Activated CD4-positive, alpha-beta T cell treated with anti-CD3 and anti-CD28 coated beads, Interleukin-2, amount 50 U/mL, for 1 hour (primary cell): ENCODE measurements at places on chromosomes 6 and 20.

GRCh38 chr6:72218125-72218524, 331.8 kb downstream of the RIMS1 start:
- DNase-seq: no peak

DNA sequence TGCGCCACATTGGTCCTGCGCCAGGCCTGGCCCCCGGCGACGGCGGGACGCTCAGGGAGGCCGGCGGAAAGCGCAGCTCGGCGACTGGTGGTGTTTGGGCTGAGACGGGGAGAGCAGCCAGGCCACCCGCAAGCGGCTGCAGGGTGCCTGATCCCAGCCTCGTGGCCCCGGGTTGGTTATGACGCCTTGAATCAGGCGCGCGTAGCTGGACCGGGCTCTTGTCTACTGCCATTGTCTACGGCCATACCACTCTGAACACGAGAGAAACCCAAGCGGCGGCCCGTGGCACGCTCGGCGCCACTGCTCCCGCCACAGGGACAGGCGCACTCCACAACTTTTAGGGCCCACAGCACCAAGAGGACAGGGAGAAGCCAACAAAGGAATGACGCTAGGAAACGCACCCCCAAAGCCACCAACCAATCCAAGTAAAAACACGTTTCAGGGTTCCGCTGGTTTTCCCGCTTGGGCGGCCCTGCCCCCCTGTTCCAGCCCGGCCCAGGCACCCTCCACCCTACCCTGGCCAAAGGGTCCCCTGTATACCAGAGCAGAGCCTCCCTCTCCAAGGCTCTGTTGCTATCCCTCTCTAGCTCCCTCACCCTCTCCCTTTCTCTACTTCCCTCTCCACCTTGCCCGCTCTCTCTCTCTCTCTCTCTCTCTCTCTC, 1849.3 kb upstream of the DEFB115 start:
- DNase-seq: no peak

DNA sequence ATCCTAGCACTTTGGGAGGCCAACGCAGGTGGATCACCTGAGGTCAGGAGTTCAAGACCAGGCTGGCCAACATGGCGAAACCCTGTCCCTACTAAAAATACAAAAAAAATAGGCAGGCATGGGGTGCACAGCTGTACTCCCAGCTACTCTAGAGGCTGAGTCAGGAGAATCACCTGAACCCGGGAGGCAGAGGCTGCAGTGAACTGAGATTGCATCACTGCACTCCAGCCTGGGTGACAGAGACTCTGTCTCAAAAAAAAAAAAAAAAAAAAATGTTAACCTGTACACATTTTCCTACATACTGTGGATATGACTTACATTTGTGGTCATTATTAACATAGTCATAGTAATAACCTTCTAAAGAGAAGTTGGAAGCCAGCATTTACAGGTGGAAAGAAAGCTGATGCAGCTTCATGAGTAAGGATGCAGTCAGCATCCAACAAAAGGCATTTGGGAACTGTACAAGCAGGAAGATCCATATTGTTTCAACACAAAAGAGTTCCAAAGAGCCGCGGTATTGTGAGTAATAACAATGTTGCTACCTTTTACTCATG, 186.2 kb downstream of the GPX5 start:
- DNase-seq: no peak

DNA sequence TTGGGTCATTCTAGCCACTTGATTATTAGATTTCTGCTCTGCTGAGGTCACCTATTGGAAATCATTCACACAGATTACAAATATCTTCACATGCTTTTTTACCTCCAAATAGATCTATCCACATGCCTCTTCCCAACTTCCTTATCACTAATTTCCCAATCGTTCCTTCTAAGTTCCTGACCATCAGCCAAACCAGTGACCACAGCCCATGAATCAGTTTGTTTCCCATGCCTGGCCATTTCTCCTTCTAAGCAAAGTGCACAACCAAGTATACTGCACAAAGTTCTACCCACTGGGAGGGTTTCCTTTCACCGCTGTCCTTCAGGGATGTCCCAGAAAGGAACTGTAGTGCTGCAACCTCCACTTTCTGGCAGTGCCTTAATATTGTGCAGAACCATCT, 140.5 kb upstream of the SYNDIG1 start:
- DNase-seq: no peak

GRCh38 chr6:153096031-153096430, 35.1 kb downstream of the RGS17 start:
- DNase-seq: no peak

- no peak for DNase-seq
These were observed 23.2 kb upstream of the AKIRIN2 start for GRCh38 chr6:87724983-87725811.

- no peak for DNase-seq
These were observed 47.3 kb downstream of the SASH1 start for GRCh38 chr6:148389917-148390316.

DNA sequence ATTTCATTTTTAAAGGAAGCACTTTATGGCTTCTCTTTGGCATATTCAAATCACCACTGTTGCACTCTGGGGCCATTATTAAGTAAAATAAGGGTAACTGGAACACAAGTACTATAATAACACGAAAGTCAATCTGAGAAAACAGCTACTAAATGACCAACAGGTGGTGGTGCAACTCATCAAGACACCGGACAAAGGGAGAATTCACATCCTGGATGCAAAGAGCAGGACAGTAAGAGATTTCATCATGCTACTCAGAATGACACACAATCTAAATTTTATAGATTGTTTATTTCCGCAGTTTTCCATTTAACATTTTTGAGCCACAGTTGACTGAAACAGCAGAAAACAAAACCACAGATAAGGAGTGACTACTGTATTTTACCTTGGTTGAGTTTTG, 27.6 kb upstream of the LY86 start:
- DNase-seq: no peak

DNA sequence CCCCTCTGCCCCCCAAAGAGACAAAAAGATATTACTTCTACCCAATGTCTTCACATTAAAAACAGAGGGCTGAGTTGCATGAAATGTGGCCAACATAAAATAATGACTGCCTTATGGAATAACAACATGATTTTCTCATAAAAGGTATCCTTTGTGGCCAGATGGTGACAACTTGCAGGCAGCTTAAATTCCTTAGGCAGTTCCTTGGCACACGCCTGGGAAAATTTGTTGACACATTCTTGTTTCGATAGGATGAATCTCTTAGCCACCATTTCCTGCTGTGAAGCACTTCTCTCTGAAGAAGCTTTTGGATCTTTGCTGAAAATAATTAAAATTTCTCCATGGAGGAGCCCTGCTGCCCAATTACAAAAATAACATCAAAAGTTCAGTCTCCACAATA, 109.0 kb upstream of the COL21A1 start:
- DNase-seq: no peak

DNA sequence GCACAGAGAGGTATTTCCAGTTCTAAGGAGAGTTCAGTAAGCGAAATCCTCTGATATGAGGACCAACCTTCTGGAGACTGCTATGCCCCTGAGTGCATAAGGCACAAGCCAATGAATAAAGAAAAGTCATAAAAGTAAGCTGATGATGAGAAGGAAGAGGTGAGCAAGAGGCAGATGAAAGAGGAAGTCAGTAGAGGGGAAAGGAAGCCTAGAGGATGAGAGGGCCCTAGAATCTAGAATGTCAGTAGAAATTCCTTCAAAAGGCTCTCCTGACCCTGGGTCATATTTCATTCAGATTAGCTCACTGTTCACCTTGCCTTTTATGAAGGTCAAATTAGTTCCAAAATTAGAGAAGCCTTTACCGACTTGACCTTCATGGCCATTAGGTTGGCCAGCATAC, 209.2 kb downstream of the CD83 start:
- DNase-seq: no peak

GRCh38 chr6:6622501-6622900, 34.0 kb downstream of the LY86 start:
- DNase-seq: no peak

GRCh38 chr20:62663145-62664018, 21.1 kb downstream of the SLCO4A1 start:
- no peak for DNase-seq

DNA sequence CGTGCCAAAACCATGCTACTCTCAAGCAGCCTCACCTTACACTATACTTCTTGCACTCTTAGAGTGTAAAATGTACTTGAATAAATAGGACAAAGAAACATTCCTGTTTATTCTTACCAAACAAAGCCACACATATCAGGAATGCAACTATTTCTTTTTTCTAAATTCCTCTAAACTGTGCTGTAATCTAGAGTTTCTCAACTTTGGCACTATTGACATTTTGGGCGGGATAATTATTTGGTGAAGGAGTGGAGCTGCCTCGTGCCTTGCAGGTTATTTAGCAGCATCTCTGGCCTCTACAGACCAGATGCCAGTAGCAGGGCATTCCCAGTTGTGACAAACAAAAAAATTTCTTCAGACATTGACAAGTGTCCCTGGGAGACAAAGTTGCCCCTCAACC, 86.9 kb downstream of the PHACTR1 start:
- DNase-seq: no peak

DNA sequence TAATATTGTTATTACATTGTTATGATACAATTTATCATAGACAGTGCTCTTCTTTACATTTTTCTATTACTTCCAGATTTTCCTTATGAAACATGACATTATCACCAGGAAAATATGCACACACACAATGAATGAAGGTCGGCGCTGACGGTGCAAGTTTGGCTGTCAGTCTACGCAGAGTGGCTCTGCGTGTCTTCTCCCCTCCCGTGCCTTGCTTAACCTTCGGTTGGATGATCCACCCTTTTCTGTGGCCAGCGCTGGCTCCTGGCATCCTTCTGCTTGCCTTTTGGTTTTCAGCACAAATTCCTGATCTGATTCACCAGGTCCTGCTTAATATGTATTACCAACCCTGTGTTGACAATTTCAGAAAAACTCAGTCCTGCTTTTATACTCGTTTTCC, 157.4 kb downstream of the TSHZ2 start:
- no peak for DNase-seq

DNA sequence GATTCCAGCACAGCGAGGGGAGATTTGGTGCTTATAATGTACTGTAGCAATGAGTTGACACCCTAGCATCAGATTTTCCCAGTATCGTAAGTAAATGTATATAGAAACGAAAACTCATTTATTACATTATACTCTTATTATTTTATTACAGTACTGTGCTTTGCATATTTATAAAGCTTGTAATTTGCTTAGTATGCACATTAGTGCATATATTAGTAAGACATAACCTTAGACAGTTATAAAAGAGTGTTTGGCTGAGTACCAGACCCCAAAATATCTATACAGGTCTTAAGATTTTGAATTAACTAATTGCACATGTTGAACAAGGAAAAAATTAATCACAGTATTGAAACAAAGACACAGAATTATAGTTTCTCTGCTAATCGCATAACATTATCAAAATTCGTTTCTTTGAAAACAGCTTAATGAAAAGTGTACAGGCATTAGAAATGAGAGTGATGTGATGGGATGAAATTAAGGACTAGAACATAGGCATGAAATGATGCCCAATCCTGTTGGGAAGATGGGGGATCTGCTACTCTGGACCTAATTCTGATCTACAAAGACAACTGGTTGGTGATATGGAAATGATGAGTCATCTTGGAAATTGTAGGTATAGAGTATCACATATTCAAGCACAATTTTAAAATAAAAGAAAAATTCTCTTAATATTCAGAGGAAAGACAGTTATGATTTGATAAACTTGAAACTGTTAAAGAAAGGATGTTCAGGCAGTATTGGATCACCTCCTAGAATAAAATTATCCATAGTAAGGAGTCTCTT, 42.8 kb downstream of the STXBP5 start:
- no peak for DNase-seq

GRCh38 chr6:116497113-116497676, 14.2 kb upstream of the CALHM5 start:
- DNase-seq: no peak

GRCh38 chr6:164184410-164184809, 769.9 kb downstream of the QKI start:
- no peak for DNase-seq

DNA sequence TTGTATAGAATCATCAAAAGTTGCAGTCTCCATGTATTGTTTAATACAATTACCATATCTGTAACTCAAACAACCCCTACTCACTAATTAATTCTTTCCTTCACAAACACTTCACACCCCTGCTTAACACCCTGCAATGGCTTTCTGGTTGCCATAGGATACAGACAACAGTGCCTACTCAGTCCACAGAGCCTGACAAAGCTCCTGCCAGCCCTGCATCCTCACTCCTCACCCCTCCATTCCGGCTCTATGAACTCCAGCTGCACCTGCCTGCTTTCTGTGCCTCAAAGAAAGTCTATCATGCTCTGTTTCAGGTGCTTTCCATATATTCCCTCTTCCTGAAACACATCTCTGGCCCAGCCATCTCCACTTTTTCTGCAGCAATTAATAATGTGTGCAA, 253.4 kb downstream of the HACE1 start:
- DNase-seq: no peak

GRCh38 chr20:57560554-57561355, at the start of gene PCK1:
PCK1 (plus strand) TSS chr20:57561110; CDS start chr20:57561412, 302 bp downstream.
- DNase-seq: no peak

DNA sequence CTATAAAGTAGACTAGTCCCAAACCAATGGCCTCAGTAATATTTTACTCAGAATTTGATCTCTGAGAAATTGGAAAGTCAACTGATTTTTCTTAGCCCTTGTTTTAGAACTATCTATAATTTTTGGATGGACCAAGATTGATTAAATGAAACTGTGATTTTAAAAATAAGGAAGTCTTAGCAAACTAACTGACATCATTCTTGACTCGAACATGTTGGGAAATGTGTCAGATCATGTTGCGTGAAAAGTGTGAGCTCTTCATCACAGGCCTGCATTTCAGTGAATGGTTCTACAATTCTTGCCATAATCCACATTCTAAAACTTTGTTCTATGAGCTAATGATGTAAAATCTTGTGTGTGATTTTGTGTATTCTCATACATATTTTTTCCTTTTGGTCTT, 11.0 kb downstream of the TNFAIP3 start:
- DNase-seq: no peak

DNA sequence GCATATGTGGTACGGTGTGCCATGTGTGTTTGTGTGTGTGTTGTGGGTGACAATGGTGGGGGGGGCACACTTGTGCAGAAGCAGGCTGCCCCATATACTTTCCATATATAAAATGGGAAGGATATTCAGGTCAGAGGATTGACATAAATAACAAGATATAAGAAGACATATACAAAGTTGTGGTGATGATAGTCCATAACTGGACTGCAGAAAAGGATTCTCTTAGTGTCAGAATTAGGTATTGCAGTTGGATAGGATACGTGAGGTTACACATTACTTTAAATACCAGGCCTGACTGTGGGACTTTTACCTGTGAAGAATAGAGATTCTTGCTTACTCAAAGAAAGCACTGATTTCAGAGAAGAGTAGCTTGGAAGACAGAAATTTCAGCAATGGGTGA, 1260.3 kb downstream of the EPHA7 start:
- no peak for DNase-seq

GRCh38 chr6:118377711-118378414, 170.2 kb upstream of the PLN start:
- DNase-seq: no peak

GRCh38 chr6:111894951-111895350, 21.7 kb upstream of the FYN start:
- DNase-seq: no peak

- DNase-seq: no peak
These were observed 105.3 kb upstream of the SUPT3H start for GRCh38 chr6:45483021-45483420.

- DNase-seq: no peak
These were observed 76.3 kb downstream of the DTNBP1 start for GRCh38 chr6:15586503-15586902.

- DNase-seq: no peak
These were observed 95.7 kb downstream of the LY86 start for GRCh38 chr6:6683969-6684833.
